Left colon (tissue), 2 donors: ENCODE measurements at places on chromosomes 2 and 18. TPM values are rescaled to one million over a fixed set of nuclear protein-coding genes. Genes with fewer than 3 reads are reported as not detected.

CIB4 gene
- not detected for total RNA-seq

PSD4 gene
- 72.1 TPM for total RNA-seq

TNFAIP6 gene
- 0.25 TPM for total RNA-seq

LRRTM1 gene
- 0.34 TPM for total RNA-seq

SPP2 gene
- not detected for total RNA-seq

RBFA gene
- 16.4 TPM for total RNA-seq

CRYGC gene
- not detected for total RNA-seq

LIMS3 gene
- total RNA-seq: 1.9 TPM

ERCC3 gene
- 30.0 TPM for total RNA-seq

ST8SIA3 gene
- total RNA-seq: 0.14 TPM

CHST10 gene
- total RNA-seq: 1.1 TPM
